Karpas-422 (cell line): ENCODE measurements at places on chromosomes 16 and 17. TPM values are rescaled to one million over a fixed set of nuclear protein-coding genes. Genes with fewer than 3 reads are reported as not detected.

DNA sequence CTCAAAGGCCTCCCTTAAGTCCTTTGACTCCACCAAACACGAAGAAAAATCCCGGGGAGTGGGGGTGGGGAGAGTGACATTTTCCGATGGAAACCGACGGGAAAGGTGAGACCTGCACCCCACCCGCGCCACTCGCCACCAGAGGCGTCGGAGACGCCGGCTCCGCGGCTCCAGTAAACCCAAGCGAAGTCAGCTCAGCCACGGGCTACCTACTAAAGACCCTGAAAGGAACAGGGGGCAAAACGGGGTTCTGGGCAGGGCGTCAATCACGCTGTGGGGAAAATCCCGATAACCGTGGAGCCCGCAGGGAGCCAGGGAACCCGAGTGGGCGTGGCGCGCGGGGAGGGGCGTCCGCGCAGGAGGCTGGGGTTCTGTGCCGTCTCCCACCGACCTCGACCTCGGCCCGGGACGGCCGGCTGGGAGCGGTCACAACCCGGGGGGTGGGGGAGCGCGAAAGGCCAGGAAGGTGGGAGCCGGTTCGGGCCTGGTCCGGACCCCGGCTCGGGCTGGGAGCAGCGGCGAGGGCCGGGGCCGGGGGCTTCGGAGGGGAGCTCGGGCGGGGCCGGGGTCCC, 565 bp downstream of the WDR45B start:
- peak; percentile 64 for DNase-seq

DNA sequence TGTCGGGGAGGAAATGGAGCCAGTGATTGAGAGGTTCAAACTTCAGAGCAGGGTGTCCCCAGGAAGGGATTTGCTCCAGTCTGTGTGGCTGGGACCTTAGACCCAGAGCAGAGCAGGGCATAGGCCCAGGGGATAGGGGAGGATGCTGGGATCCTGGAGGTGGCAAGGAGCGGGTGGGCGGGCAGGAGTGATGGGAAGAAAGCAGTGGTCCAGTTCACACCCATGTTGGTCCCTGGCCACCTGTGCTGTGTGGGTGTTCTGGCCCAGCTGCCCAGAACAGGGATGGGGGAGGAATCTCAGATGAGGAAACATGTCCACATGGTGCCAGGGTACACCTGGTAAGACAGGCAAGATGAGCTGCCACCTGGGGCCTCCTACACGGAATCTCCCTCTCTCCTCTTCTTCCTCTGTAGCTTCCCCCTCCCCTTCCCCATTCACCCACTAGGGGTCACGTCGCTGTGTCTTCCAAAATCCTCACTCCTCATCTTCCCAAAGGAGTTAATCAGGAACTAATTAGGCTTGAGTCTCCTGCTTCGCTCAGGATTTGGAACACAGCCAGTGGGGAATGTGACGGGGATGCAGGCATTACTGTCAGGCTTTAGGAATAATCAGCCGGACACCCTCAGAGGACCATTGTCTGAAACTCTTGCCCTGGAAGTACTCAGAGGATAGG, 2.3 kb downstream of the BEAN1 start:
- no peak for DNase-seq

DNA sequence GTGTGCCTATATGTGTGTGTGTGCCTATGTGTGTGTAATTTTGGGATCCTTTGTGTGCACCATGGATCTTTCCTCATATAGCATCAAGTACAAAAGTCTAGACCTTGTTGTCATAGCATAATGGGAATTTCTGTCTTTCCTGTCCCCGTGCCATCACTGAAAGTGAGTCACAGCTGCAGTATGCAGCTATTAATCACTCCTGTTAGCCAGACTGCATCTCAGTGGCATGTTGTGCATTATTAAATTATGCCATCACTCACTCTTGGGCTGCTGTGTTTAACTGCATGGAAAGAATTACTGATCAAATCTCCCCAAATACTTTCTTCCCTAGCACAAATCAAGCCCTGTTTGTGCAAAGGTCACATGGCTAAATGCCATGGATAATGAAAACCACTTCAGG, 92.4 kb downstream of the CBLN1 start:
- no peak for DNase-seq

GRCh38 chr17:78182504-78182903, 4.3 kb downstream of the TK1 start:
- DNase-seq = no peak

DNA sequence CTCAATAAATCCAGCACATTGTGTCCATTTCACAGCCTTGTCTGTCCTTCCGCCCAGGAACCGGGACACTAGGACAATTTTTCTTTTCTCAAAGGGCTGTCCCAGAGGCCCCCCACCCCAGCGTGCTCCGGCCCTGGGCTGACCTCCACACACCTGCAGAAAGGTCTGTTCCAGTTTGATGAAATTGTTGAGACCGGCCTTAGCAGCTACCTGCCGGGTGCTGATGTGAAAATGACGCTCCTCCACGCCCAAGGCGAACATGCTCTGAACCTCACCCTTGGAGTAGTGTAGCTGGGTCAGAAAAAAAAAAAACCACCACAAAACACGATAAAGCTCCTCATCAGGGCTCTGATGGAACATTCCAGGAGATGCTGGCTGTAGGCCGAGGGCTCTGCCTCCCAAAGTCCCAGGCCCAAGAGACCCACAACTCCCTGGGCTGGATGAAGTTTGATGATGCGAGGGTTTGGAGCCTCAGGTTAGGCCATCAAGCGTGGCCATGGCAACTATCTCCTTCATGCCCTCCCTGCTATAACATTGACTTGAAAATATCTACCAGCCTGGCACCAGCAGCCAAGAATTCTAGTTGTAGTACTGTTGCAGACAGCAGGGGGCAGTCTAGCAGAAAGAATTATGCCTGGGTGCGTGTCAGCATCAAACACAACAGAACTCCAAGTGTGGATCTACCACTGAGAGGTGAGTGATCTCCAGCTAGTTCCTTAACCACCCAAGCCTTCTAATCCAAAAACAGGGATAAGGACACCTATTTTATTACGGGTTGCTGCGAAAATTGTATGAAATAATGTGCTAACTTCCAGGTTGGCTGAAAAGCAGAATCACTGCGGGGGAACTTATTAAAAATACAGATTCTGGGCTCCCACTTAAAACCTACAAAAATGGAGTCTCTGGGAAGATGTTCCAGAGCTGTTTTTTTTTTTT, 62.1 kb downstream of the RMI2 start:
- peak; percentile 88 for DNase-seq

DNA sequence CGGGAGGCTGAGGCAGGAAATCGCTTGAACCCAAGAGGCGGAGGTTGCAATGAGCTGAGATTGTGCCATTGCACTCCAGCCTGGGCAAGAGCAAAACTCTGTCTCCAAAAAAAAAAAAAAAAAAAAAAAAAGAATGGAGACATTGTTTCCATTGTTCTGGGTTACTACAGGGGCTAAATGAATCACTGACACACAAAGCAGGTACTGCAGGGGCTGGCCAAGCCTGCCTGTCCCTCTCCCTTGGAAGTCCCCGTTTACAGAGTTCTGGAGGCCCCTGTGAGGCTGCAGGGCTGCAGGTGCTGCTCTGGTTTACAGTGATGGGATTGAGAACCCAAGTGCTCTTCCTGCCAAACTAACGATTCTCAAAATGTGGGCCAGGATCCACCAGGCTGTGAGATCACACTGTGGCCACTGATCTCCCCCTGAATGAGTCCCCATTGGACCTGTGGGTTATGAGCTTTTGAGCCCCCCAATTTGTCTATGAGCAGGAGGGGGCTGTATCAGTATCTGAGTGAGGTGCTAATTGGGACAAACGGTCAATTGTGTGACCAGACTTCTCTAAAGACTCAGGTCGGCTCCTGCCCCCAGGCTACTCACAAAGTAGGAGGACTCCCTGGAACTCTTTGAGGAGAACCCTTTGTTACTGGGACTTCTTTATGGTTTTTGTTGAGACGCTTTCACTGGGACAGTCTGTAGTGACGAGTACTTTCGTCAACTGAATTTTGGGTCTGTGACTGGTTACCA, 39.0 kb downstream of the DNAH17 start:
- no peak for DNase-seq

Gene MT1F
- 36.3 and 68.5 TPM in 2 replicates for total RNA-seq

Gene SDR42E2
- not detected in 2 replicates for total RNA-seq

Gene TEX14
- not detected in 2 replicates for total RNA-seq

Gene FAM20A
- not detected in 2 replicates for total RNA-seq
